ENCODE measurements at places on chromosomes 5 and 9.

DNA sequence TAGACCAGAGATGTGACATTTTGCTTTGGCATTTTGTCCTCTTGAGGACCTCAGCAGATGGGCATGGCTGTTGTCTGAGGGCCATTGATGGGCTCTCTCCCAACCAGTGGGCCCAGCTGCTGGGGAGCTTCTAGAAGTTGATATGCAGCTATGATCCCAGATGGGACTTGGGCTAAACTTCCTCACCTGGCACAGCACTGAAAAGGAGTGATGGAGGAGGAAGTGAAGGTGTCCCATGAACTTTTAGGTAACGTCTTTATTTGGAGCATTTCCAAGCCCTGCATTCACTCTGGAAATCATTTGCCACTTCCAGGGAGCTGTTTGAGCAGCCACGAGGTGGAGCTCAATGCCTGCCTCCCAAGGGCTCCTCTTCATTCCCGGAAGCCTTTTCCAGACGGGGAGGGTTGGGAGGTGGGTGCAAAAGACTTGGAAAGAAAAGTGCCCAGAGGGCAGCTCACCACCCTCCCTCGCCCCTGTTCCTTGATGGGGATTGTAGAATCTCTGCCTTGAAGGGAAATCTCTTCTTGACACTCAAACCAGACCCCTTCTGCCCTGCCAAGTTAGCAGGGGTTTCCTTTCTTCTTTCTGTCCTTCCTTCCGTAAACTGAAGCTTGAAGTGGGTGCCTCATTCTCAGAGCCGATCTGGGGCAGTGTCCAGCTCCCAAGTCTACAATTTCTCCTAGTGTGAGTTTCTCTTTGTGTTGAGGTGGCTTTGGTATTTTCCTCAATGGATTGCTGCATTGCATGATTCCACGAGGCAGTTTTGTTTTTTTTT lies 18.1 kb upstream of the NEUROG1 start:
- DNase-seq = no peak

DNA sequence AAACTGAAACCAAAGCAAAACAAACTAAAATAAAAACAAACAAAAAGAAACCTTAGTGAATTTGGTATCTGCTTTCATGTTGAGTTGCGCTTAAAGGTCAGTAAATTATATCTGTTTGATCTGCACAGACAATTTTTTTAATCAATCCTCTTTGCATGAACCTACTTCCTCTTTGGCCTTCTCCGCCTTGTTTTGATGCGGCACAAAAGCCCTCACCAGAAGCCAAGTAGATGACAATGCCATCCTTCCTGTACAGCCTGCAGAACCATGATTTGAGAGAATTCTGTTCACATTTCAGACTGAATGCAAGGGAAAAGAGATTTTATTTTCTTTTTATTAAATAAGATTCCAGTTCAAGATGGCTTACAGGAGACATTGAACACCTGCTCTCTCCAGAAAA lies 473.6 kb upstream of the FTMT start:
- DNase-seq = no peak

DNA sequence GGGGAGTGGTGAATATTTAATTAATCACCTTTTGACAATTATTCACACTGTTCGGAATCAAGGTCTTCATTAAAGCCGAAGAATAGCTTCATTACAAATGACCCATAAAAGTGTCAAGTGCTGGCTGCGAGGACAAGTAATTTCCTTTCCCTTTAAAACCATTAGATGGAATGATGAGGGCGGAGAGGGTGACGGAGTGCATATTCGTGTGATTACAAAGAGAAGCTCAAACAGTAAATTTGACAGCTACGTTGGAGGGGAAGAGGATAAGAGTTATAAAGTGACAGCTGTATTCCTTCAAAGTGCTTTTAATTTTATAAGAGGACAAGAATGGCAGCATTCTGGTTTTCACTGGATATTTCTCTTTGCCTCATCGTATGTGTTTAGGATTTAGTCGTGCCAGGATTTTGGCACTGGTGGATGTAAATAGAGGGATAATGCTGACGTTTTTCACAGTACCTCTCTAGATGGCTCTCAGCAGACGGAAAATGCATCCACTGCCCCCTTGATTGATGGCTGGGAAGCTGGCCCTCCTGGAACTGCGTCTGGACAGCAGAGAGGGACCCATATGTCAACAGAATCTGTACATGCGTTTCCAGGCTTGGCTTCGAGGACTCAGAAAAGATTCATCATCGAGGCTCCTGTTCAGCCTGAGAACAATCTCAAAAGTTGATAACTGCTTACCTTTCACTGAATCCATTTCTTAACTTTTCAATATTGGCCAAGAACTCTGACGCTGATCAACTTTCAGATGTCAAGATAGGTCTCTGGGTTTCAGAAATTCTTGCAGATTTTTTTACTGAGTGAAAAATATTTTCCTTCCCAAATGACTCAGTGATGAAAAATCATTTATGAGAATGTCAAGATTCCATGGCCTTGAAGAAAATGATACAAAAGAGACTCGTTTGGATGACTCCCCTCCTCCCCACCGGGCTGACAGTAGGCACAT lies 50.4 kb upstream of the IRX2 start:
- DNase-seq = no peak

GRCh38 chr5:111461255-111461671 lies 51.1 kb downstream of the STARD4 start:
- DNase-seq = no peak

GRCh38 chr5:170254056-170254455 lies 21.3 kb downstream of the C5orf58 start:
- DNase-seq = no peak

DNA sequence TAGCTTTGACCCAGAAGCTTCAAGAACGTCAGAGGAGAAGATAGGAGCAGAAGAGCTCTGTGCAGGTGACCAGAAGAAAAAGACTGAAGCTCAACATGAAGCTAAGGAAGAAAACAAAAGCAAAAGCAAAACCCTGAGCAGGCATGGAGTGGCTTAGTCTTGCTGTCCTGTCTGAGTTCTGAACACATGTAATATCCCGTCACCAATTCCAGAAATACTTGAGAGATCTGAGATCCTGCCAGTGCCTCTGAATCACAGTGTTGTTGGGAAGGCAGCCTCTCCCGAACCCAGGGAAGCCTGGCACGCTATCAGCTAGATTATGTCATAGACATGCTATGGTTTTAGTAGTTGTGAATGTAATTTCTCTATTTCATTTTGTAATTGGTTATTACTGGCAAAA lies 235.7 kb downstream of the ICE1 start:
- DNase-seq = no peak

DNA sequence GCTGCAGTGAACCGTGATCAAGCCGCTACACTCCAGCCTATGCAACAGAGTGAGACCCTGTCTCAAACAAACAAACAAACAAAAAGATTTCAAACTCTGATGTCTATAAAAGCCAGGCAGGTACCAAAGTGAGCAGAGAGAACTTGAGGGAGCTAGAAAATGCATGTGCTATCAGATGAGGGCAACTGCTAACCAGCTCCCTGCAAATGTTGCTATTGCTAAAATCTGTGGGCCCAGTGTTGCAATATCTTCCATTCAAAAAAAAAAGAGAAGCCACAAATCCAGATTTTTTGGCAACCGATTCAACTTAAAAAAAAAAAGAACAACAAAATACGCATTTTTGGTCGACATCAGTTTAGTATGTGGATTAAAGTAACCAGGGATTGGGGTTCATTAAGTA lies 5.5 kb downstream of the UBE2D2 start:
- DNase-seq = no peak

DNA sequence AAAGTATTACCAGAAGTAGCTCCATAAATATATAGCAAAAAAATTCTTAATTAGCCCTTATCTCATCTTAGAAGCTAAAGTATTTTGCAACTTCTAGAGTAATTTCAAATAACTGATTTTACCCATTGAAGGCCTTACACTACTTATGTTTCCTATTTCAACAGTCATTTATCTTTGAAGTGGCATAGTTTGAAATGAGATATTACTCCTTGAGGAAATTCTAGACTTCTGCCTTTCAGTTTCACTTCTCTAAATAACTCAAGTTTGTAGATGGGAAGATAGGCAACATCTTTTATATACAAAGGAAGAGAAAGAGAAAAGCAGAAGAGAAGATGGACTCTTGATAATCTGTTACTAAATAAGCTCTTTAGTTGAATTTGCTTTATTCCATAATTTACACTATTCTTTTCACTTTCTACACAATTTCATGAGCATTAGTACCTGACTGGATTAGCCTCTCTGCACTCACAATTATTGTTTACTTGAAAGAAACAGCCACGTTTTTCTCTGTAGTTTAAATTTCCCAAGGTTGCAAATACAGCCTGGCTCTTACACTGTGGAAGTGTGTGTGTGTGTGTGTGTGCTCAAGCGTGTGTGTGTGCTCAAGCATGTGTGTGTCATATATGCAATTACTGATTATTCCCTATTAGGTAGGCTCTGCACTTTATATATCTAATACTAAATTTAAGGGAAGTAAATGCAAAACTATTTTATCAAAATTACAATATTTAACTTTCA lies 60.6 kb upstream of the EMB start:
- DNase-seq = no peak

GRCh38 chr5:11524188-11524587 lies 380.1 kb downstream of the CTNND2 start:
- DNase-seq = no peak

DNA sequence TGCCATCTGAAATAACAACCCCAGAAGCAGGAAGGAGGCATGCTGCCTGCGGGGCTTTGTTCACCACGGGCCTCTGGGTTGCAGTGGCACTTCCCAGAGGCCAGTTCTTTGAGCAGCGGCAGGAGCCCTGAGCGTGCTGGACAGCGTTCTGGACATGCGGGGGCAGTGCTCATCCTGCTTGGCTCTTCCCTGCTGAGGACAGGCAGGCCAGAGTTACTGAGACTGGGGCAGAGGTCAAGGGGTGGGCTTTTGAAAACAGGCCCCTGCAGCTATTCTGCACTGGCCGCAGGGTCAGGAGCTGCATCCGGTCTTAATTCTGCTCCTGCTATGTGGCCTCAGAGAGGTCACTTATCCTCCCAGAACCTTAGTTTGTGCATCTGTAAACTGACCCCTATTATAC lies 258.6 kb downstream of the FSTL4 start:
- DNase-seq = no peak

GRCh38 chr9:108197008-108197365 lies 658.8 kb downstream of the ACTL7B start:
- no peak for DNase-seq

- no peak for DNase-seq
Observed at GRCh38 chr5:112886975-112887374, 25.9 kb downstream of the SRP19 start.

- DNase-seq = peak; percentile 35
Observed at GRCh38 chr5:36279054-36279698, 22.5 kb downstream of the RANBP3L start.

- DNase-seq = no peak
Observed at GRCh38 chr9:5441043-5441442, 3.3 kb upstream of the PLGRKT start.

DNA sequence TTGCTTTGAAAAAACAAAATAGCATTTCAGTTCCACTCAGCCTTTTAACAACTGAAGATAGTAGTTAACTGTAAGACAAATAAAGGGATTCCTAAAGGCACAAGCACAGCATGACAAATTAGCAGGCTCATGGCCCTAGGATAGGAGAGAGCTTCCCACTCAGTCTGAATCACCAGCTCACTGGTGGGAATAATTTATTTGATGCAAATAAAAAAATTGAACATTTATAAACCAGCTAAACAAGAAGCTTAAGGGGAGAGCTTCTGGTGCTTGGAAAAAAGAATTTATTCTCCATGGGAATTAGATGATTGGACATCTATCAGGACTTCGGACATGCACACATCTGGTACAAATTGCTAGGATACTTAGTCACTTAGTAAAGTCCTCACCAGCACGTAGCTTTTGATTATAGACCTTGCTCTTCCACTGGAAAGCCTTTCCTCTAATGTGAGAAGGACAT lies 294.1 kb upstream of the TNC start:
- peak; percentile 25 for DNase-seq

DNA sequence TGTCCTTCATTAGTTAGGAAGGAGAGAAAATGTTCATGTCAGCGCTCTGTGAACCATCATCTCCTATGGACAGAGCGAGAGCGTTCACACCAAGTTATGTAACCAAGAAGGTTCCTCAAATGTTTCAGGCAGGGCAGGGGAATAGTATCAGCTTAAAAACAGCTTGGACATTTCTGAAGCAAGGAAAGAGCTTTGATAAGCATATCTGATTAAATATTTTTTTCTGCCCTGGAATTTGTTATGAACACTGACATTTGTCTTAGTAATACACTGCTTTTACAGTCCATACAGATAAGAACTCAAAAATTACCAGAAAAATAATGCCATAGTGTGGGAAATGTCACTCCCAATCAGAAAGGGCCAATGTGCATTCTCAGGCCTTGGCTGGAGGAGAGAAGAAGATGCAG lies 66.3 kb upstream of the LIFR start:
- DNase-seq = no peak

GRCh38 chr5:78778538-78778937 lies 130.0 kb upstream of the LHFPL2 start:
- DNase-seq = no peak

DNA sequence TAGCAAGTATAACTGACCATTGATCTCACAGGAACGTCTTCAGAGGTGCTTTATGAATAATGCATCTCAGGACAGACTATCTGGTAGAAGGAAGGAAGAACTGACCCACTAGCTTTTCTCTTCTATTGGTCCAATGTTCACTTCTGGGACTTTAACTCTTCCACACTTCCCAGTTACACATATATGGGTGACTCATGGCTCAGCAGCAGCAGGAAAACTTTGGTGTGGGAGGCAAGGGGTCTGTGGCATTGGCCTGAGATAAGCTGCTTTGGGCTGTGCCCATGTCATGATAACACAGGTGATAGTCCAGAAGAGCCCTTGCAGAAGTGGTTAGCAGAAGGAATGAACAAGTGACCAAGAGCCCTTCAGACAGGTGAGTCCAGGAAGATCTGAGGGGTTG lies 148.8 kb downstream of the RAB3C start:
- no peak for DNase-seq

- no peak for DNase-seq
Observed at GRCh38 chr5:69312459-69313160, 20.0 kb downstream of the CCDC125 start.

GRCh38 chr5:118326481-118327045 lies 661.8 kb downstream of the DTWD2 start:
- peak; percentile 18 for DNase-seq

GRCh38 chr9:89388084-89388867 lies 70.0 kb downstream of the SECISBP2 start:
- peak; percentile 53 for DNase-seq

DNA sequence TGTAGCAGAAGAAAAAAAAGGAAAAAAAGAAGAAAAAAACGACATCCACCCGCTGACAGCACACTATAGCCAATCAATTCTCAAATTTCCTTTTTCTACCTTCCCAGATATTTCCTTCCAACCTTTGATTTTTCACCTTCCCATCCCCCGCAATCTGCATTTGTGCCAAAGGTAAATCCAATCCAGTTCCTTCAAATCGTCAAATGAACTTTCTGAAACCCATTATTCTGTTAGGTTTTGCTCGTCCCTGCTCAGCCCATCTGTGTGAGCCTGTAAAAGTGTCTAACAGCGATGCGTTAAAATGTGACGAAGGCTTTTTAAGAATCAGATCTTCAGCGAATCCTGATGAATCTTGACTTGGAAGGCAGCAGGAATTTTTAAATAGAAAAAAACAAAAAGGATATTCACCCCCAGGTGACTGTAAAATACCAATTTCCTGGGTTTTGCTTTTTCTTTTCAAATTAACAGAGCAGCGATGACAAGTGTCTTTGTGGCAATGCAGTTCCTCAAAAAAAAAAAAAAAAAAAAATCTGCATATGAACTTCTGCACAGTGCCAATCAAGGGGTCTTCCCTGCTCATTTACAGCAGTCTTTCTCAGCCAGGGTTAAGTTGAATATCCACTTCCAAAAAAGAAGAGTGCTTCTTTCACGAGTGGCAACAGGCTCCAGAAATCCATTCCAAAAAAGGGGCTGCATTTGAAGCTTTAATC lies 367 bp upstream of the SHC3 start:
- DNase-seq = no peak
